ENCODE measurements at places on chromosomes 3 and 15. TPM values are rescaled to one million over a fixed set of nuclear protein-coding genes. Genes with fewer than 3 reads are reported as not detected.

The CADPS gene
- 0.11 TPM for total RNA-seq

The MED12L gene
- 0.35 TPM for total RNA-seq

The SACM1L gene
- 27.9 TPM for total RNA-seq

The GNB4 gene
- 32.9 TPM for total RNA-seq

The WDR93 gene
- not detected for total RNA-seq

The TRIM59 gene
- total RNA-seq = 24.7 TPM

The PGBD4 gene
- 0.88 TPM for total RNA-seq

The SLC12A1 gene
- not detected for total RNA-seq

The FETUB gene
- total RNA-seq = 0.07 TPM

The ST3GAL6 gene
- total RNA-seq = 2.1 TPM

The ANKUB1 gene
- 0.82 TPM for total RNA-seq

The PLCL2 gene
- total RNA-seq = 1.7 TPM

The PRRT3 gene
- 1.9 TPM for total RNA-seq

The CCR3 gene
- not detected for total RNA-seq

The SERPINI2 gene
- not detected for total RNA-seq

The PLS1 gene
- 20.6 TPM for total RNA-seq

The VWA5B2 gene
- total RNA-seq = not detected

The DGKG gene
- total RNA-seq = not detected

The CCDC54 gene
- total RNA-seq = not detected

The FMN1 gene
- total RNA-seq = 1.7 TPM

The CALML4 gene
- 4.3 TPM for total RNA-seq

The EMC7 gene
- 51.8 TPM for total RNA-seq

The CPLX3 gene
- not detected for total RNA-seq

The CEP97 gene
- total RNA-seq = 12.0 TPM

The ISLR gene
- not detected for total RNA-seq

The MUC20 gene
- total RNA-seq = 0.28 TPM

The MYL3 gene
- not detected for total RNA-seq

The MAP6D1 gene
- 1.5 TPM for total RNA-seq

The SV2B gene
- not detected for total RNA-seq

The CKMT1B gene
- total RNA-seq = 54.5 TPM

The IL12A gene
- total RNA-seq = 0.20 TPM

The EIF2B5 gene
- 42.3 TPM for total RNA-seq

The ZBTB11 gene
- total RNA-seq = 19.7 TPM

The SPINK8 gene
- total RNA-seq = not detected

The PTPRG gene
- total RNA-seq = 18.6 TPM

The SELENOT gene
- total RNA-seq = 121 TPM

The TNIK gene
- total RNA-seq = 9.4 TPM

The CFAP91 gene
- total RNA-seq = 0.03 TPM

The GP5 gene
- total RNA-seq = not detected

Measured in foreskin keratinocyte (primary cell).